ENCODE measurements at places on chromosomes 2 and 18.

GRCh38 chr2:45974056-45974455 lies 322.6 kb downstream of the PRKCE start:
- no peak for DNase-seq

DNA sequence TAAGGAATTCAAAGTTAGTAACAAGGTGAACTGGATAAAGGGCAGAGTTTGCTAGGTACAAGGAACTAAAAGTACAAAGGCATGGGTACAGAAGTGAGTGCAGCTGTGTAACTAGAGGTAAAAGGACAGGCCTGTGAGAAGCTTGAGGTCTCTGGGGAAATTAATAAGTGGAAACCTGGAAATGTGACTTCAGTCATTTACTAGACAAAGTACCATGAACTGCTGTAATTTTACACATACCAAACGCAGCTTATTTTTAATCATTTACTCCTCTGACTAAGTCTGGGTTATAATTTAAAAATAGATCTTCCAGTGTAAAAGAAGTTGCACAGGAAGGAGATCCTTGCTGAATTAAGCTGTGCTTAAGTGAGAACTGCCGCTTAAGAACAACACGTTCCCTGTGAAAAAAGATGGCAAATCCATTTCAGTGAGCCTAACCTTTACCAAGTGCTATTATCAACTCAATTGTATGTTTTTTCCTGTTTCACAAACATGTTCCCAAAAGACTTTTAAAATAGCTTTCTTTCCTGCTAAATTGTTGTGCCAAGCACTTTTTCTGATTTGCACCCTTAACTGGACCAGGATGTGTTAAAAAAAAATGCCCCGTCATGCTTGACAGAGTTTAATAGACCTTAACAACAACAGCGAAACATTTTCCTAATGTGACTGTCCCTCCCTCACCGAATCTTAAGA lies 44.3 kb downstream of the CALCRL start:
- no peak for DNase-seq

DNA sequence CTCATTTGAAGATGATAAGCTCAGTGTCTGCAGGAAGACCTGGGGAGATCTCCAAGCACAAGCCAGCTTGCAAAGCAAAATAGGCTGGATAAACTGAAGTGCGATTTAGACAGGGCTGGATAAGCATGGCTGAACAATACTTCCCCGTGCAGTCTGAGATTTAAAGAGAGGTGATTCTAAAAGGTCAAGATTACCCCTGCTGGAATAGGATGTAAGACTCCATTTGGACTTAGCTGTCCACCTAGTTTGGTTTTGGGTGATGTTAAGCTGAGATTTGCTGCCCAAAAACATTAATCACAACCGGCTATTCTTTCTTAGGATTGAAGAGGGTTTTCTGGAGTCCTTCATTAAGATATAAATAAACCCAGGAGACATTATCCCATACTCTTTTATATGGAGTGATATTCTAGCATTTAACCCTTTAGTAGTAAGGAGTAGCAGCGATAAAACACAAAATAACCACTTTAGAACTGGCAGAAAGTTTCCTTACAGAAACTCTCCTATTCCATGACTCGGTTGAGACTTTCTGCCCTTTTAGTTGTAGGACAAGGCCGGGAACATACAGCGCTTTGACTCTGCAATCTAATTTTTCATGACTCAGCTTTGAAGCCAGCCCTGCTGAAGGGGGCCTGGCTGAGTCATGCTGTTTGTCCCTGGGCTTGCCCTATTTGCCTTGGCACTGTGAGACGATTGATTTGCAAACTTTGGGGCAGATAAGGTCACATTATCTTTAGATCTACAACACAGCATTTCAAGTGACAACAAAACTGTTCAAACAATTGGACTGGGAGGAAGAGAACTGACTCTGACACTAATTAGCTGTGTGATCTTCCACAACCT lies 238.2 kb downstream of the GCA start:
- DNase-seq: no peak

- no peak for DNase-seq
Observed at GRCh38 chr18:66534110-66534509, 69.8 kb downstream of the CDH19 start.

DNA sequence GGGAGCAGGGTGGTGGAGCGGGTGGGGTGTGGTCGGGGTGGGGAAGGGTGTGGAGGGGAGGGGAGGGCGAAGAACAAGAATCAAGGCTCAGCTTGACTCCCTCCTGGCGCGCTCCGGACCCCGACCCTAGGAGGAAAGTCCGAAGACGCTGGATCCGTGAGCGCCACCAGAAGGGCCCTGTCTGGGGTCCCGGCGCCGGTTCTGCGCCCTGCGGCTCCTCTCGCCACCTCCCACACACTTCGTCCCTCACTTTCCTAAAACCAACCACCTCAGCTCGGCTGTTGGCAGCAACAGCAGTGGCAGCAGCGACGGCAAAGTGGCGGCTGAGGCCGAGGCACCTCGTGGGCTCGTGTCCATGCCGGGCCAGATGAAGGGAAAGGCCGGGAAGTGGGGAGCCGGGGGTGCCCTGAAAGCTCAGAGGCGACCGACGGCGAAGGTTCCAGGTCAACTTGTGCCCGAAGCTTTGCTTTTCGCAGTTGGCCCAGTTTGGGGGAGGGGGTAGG lies 2.1 kb downstream of the KLHL14 start:
- no peak for DNase-seq

- DNase-seq: no peak
Observed at GRCh38 chr2:60556175-60556574, 2.7 kb upstream of the BCL11A start.

DNA sequence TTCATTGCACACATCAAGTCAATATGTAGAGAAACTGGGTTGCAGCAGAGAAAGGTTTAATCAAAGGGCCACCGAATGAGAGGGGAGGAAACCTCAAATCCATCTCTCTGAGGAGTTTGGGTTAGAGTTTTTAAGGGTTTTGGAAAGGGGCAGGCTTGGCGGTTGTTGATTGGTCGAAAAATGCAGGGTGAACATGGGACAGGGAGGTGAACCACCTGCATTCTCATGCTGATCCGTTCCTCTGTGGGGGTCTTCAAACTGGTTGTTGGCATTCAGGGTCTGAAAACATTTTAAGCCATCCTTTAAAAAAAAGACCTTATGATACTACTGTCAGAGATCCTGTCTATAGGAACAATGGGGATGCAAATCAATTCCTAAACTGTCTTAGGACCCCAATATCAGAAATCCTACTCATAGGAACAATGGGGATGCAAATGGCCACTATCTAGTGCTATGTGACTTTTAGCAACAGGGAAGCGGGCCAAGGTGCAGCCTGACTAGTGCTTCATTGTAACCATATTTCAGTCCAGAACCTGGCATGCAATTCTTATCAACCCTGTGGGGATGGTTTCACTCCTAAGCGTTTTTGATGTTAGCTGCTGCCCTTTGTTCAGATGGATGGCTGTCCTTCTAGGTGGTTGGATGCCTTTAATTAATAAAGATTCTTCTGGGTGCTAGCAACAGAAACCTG lies 120.1 kb upstream of the MGAT5 start:
- no peak for DNase-seq

DNA sequence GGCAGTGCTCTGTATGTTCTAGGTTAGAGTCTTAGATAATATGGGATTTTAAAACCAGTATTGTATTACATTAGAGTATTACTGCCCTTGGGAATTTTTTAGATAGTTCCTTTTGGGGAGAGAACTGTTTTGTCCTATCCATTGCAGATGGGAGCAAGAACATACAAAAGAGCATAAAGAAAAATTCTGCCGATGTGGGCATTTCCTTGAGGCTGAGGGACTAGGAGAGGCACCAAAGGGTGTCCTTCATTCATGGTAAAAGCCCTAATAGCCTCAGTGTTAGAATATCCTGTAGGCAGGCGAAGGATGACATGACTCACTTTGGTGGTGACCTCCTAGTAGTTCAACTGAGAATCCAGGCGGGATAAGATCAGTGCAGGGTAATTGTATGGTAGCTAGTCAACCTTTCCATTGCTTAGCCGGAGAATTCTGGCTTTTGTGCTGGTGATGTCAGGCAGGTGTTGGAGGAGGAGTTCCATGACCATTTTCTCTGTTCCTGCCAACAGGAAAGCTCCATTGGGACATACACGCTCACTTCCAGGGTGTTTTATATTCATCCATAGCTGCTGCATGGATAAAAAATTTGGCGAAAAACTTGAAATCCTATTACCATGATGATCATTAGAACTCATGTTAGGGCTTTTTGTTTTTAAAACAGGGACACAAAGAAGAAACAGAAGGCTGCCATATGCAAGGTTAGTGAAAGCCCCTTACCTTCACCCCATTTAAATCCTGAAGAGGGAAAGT lies 28.1 kb downstream of the EPAS1 start:
- no peak for DNase-seq

GRCh38 chr18:51135364-51135763 lies 62.1 kb downstream of the MEX3C start:
- no peak for DNase-seq

- no peak for DNase-seq
Observed at GRCh38 chr2:134148843-134149472, 104.9 kb upstream of the MGAT5 start.

- DNase-seq: peak; percentile 29
Observed at GRCh38 chr2:43192744-43193651, 33.4 kb downstream of the ZFP36L2 start.

DNA sequence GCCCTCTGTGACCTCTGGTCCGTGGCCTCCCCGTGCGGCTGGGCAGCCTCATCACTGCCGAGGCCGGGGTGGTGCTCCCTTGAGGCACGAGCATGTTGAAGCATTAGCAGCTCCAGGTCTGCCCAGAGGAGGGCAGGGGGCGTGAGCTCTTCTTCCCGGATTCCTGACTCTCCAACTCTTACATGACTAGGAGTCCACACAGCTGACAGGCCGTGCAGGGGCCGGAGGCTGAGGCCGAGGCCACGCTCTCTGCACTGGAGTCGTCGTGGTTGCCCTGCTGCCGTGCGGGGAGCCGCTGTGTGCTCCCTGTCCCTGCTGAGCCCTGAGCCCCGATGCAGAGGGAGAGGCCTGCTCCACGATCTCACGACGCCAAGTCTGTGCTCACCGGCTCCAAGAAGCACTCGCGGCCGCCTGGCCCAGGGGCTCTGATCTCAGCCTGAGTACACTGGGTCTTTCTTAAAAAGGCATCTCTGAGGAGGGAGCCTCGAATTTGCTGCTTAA lies 19.4 kb upstream of the KCNG2 start:
- no peak for DNase-seq
